ENCODE measurements at places on chromosomes 3 and 15.

DNA sequence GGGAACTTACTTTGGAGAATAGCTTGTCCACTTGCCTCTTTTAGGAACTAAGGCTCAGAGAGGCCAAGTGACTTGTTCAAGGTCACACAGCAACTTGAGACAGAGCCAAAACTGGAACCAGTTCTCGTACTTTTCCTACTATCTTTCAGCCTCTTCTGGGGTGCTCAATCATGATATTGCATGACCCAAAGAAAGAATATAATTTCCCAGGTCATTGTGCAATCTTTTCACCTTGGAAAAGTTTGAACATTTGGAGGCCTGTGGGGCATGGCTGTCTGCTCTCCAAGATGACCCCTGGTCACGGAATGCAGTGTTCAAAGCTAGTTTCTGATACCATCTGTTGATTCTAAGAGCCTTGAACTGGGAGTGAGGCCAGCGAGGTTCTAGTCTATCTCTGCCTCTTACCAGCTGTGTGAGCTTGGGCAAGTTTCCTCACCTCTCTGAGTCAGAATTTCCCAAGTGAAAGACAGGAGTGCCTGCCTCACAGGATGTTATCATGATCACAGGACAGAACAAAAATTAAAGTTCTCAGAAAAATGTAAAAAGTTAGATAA, 89.7 kb downstream of the BDH1 start:
- no peak for DNase-seq

DNA sequence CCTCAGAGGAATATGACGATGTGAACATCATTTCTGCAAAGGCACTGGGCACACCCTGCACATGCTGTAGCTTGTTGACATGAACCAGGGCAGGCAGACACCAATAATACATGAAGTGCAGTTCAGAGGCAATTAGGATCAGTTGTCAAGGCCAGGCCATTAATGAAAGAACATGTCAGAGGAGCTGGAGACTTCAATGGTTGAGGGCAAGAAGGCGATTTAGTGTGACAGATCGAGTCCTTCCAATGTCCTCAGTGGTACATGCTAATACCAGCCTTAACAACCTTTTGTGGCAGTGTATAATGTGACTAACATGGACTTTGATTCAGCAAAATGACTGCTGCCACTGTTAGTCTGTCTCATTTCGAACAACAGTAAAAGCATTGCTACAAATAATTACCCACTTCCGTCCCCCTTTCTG, 205.2 kb upstream of the NANOGP8 start:
- no peak for DNase-seq

DNA sequence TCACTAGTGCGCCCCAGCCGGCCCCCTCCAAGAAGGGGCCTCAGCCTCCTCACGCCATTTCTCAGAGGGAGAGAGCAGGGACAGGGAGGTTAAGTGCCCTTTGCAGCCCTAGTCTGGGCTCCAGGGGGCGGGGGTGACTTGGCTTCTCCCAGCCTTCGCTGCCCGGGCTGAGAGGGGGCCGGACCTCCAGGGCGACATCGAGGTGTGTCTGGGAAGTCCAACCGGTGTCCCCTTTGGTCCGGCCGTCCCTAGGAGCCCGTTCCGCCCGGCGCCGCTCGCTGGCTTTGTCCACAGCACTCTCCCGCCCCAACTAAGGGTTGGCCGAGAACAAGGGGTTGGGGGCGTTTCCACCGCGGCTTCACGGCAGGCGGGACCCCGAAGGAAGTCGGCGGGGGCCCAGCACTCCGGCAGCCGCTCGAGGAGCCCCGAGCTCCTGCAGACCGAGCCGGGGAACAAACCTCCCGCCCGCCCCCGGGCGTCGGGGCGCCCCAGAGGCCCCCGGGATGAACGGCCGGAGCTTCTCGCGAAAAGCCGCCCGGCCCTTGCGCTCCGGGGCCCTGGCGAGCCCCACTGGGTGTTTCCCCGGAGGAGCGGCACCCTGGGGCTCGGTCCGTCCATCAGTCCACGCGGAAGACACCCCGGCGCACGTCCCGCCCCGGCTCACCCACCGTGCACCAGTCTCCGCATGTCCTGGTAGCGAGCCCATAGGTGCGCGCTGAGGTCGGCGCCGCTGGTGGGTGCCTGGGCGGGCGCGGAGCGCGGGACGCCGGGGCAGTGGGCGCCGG, 627 bp downstream of the NT5DC2 start:
- DNase-seq = no peak

DNA sequence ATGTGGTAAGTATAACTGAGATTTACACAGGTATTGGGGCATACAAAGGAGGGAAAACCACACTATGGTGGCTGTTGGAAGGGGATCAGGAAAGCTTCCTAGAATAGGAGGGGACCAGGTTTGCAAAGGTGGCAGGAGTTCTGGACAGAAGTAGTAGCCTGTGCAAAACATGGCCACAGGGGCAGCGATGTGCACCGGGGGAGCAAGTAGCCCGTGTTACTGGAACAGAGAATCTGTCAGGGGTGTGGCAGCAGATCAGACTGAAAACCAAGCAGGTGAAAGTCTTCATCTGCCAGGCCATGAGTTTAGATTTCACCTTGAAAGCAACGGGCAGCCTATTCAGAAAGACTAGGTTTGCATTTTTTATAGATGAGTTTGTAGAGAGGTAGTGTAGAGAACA, 182.3 kb upstream of the LPP start:
- no peak for DNase-seq

- DNase-seq = no peak
These were observed 128.3 kb downstream of the ATP10A start for GRCh38 chr15:25734680-25735355.

- DNase-seq = no peak
These were observed 5.5 kb downstream of the TM6SF1 start for GRCh38 chr15:83112956-83113299.

- no peak for DNase-seq
These were observed 13.9 kb upstream of the GOLGA8M start for GRCh38 chr15:28726102-28726501.

DNA sequence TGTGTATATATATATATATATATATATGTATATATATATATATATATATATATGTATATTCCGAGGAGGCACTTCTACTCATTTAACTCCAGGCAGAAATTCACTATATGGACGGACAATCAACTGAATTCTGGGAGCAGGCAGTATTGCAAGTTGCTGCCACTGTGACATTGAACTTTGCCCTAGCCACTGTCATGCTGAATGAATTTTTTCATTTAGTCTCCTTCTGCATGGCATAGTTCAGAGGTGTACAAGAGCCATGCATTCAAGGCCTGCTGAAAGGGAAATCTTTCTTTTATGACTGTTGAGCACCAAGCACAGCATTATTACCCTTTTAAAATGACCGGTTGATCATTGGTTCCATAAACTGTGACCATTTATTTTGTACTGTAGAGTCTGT, 176.2 kb upstream of the THRB start:
- DNase-seq = no peak

DNA sequence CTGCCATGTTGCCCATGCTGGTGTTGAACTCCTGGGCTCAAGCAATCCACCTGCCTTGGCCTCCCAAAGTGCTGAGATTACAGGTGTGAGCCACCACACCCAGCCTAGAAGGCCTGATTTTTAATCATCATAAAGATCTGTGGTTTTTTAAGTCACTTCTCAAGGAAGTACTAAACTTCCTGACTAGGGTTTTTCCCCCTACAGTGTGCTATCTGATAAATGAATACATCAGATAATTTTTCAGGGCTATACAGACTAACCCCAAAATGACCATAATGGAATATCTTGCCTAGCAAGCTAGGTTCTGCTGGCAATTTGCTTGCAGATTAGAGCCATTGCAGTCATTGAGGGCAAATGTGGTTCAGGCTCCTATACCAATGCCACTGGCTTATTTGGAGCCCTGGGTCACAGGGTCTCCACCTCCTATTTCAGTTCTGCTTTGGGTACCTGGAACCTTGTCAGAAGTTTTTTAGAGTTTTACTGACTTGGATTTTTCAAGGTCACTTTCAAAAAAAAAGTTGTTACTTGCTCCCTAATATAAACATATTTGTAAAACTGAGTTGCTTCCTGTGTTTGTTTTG, 80.8 kb downstream of the SLC49A4 start:
- no peak for DNase-seq

- no peak for DNase-seq
These were observed 827.5 kb upstream of the DPPA4 start for GRCh38 chr3:110164632-110165369.

DNA sequence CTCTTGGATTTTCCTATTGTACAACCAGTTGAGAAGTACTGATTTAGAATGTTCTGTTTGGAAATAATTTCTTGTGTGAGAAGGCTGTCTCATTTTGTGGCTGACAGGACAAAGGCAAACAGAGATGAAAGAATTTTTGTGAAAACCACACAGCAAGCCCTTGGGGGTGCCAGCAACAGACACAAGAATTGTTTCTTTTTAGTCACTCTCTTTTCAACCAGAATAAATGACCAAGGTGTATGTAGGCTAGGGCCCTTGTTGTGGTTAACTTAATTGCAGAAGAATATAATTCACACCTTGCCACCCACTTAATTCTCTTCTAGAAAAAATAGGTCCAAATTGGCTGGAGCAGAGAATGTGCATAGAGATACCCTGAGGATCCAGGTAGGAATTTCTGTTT, 329.4 kb upstream of the TBC1D5 start:
- no peak for DNase-seq

DNA sequence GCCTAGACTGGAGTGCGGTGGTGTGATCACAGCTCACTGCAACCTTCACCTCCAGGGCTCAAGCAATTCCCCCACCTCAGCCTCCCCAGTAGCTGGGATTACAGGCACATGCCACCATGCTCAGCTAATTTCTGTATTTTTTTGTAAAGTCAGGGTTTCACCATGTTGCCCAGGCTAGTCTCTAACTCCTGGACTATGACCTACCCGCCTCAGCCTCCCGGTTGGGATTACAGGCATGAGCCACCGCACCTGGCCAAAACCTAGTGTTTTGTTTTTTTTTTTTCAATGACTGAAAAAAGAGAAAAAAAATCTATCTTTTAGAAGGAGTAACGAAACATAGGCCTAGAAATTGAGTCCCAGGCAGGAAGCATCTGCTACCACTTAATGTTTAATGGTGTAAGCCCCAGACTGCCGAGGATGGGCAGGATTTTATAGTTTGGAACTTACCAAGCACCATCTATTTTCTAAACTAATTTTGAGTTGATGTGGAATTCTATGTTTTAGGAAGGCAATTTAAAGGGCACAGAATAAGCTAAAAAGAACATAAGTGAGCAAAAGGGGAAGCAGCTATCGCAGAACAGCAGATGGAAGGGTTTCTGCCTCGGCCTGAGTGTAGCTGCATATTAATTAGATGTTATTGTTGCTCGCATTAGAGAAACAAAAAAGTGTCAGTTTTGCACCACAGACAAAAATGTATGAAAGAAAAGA, 24.2 kb upstream of the CA12 start:
- DNase-seq = no peak

DNA sequence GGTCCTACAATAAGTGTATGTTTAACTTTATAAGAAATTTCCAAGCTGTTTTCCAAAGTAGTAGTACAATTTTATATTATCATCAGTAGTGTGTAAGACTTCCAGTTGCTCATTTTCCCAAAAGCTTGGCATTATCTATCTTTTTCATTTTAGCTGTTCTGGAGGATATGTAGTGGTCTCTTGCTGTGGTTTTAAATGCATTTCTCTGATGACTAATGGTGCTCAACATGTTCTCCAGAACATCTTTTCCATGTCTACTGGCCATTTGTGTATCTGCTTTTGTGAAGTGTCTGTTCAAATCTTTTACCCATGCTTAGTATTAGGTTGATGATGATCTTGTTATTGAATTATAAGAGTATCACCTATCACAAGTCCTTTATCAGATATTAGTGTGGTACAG, 13.3 kb downstream of the BCL2A1 start:
- DNase-seq = no peak

- no peak for DNase-seq
These were observed 507.2 kb downstream of the MAGI1 start for GRCh38 chr3:65531499-65531898.

DNA sequence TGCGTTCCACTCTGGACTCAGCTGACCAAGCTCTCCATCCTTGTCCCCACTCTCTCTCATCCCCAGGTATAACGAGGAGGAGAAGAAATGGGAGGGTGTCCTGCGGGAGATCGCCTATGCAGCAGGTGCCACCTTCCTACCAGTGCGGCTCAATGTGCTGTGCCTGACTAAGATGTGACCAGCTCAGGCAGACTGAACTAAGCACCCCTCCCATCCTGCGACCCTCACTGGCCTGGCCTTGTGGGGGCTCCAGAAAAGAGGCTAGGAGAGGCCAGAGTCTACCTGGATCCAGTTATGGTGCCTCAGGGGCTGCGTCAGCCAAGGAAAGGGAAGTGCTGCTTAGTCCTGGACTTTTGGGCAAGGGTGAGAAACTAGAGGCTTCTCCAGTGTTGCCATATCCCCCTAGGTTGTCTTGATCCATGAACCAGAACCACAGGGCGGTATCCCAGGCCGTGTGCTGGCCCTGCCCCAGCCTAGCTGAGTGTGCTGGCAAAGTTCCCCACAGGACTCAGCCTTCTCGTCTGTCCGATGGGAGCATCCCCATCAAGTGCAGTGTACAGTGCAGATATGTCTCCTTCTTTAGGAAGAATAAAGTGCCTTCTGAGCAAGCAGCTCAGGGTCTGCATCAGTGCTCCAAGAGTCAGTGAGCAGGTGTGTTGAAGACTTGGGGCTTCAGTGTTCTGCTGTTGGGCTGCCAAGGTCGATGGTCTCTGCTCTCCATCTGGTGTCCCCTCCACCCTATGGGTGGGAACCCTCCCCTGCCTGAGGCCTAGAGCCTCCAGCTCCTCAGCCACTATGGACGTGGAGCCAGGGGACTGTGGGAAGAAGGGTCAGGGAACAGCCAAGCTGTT, 6.7 kb downstream of the KLHL40 start:
- no peak for DNase-seq

GRCh38 chr15:74250266-74250665, 14.1 kb downstream of the CCDC33 start:
- DNase-seq = no peak

GRCh38 chr3:195123281-195123691, 147.7 kb downstream of the XXYLT1 start:
- no peak for DNase-seq

DNA sequence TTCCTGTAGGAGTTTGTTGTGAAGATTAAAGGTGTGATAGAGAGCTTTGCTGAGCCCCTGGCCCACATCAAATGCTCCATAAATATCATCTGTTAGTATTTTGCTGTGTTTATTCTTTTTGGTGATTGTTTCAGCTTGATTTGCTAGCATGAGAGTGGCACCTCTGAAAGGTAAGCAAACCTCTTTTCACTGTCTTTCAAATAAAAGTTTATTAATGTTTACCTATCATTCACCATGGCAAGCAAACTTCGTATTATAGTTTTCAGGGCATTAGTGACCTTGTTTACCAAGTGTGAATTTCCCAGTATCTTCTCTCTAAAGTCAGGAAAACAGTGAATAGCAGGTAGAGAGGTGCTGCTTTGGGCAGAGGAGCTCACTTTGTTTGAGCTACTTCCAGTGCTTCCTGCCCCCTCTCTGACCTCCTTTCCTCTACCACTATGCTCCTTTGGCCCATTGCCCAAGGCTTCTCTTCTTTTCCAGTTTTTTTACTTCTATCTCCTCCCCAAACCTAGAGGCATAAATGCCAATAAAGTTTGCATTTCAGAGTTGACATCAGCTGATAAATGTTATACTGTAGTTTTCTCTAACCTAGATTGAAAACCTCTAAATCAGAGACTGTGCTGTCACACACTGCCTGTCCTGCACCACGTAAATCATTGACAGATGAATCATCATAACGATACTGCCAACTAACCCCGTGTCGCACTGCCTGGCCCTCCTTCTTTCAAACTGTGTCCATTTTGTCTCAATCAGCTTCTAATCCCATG, 569.0 kb downstream of the TUSC7 start:
- no peak for DNase-seq

Measured in CD4-positive, alpha-beta T cell treated with Interleukin-6 at 100 ng/mL for 8 hours (primary cell).